ENCODE measurements at places on chromosomes 4 and X.

DNA sequence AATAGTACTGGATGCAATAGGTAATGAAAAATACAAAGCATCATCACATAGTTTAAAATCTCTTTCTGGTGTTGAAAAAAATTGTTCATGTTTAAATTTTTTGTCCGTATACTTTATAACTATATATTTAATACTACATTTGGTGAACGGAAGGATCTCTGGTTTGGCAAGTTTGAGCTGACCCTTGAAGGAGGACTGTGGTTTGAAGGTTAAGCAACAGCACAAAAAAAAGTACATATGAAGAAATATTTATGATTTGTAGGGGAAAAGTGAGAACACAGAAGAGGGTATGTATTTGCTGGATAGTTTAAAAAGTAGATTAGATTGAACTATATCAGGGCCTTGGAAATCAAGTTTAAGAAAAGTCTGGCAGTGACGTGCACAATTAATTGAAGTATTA, 13.3 kb downstream of the SRP72 start:
- no peak for DNase-seq

- DNase-seq = no peak
Observed at GRCh38 chr4:79174490-79175252, 151.2 kb downstream of the NAA11 start.

- no peak for DNase-seq
Observed at GRCh38 chr4:186684889-186685309, 38.8 kb downstream of the FAT1 start.

DNA sequence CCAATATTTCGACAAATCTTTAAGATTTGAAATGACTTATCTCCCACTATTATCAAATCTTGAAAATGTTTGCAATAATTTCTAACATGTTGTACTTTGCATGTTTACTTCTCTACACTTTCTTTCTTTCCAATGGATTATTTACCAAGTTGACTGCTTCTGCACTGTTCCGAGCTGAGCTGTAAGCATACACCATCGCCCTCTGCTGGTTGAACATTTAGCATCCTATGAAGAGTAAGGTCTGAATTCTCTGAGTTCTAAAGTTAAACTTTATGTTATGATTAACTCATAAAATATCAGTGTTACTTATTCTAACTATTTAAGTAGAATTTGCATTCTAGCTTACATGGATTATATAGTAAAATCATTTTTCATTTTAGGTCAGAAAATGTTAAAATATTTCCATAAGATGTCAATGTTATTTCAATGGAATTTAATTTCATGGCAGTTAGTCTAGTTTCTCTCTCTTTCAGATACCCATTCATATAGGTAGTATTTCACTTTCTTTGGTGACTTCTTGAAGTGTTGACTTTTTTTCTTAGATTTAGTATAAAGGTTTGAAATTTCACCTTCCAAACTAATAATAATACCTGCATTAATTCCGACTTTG, 137.4 kb downstream of the DKK2 start:
- peak; percentile 51 for DNase-seq
